ENCODE measurements at places on chromosomes 2 and 18.
A peak's percentile ranks its signal among the peaks of the same experiment; 100 is the strongest.

DNA sequence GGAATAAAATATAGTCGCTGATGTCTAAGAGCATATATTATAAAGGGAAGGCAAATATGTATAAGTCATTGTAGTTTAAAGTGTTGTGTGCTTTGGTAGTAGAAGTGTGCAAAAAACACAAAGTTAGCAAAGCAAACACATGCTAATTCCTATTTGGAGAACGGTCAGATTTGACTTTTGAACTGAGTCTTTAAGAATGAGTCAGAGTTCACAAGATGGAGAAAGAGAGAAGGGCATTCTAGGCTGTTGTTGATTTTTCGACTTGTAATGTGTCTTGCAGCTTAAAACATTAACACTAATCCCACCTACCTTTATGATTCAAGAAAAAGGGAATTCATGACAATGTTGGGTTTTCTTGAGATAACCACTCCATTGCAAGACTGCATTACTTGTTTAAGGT is 98.1 kb downstream of the CRIM1 start:
- DNase-seq: no peak

GRCh38 chr2:110101901-110102803 is 13.5 kb downstream of the MALL start:
- no peak for DNase-seq

- no peak for DNase-seq
These were observed 43.9 kb upstream of the SGPP2 start for GRCh38 chr2:222380456-222380855.

DNA sequence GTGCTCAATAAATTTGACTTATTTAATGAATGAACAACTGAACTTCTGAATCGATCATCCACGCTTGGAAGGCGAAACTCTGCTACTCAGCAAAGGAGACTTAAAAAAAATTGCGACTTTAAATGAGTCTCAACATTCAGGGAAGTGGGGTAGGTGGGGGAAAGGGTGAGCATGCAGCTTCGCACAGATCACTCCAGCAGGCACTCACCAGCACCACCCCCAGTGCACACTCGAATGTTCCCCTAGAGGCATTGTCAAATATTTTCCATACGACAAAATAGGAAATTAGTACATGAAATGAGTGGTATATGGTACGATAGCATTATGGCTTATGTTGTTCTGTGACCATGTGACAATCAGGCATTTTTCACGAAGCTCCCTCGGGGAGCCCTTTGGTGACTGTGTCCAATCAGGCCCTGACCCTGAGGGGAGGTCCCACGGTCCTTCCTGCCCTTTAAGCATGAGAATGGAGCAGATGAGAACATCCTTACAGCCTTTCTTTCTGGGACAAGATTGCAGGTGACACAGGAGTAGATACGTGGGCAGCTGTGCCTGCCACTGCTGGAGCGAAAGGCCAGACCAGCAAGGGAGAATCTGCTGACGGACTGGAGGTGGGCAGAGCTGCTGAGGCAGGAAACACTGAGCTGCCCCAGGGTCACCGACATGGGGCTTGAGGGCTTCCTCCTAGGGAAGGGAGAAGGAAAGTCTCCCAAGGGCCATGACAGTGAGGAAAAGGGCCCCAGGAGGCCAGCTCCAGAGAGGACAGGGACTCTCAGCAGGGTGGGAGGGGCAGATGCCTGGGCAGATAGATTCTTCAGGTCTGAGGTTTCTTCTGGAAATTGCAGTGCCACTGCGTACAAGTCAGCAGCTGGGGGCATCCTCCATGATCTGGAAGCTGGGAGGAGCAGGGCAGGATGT is 101.3 kb upstream of the ID2 start:
- DNase-seq: no peak

GRCh38 chr18:45252474-45252873 is 362.8 kb upstream of the SLC14A2 start:
- no peak for DNase-seq

- no peak for DNase-seq
These were observed 221.9 kb downstream of the PIEZO2 start for GRCh38 chr18:10927286-10927992.

DNA sequence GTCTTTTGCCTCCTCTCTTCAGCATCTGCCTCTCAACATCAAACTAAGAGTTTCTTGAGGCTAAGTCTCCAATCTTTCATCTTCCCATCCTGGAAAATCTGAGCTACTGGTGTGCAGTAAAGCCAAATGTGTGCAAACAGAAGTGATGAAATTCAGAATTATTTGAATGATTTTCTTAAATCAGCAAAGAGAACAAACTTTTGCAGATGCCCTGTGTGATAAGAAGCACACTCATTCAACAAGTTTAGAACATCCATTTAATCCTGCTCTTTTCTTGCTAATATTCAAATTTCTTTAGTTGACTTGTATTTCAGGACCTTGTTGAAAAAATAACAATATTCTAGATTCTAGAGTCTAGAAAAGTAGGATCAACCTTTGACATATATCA is 1374.9 kb upstream of the CELF4 start:
- DNase-seq: no peak

GRCh38 chr18:22609642-22610041 is 191.9 kb upstream of the CTAGE1 start:
- DNase-seq: no peak

DNA sequence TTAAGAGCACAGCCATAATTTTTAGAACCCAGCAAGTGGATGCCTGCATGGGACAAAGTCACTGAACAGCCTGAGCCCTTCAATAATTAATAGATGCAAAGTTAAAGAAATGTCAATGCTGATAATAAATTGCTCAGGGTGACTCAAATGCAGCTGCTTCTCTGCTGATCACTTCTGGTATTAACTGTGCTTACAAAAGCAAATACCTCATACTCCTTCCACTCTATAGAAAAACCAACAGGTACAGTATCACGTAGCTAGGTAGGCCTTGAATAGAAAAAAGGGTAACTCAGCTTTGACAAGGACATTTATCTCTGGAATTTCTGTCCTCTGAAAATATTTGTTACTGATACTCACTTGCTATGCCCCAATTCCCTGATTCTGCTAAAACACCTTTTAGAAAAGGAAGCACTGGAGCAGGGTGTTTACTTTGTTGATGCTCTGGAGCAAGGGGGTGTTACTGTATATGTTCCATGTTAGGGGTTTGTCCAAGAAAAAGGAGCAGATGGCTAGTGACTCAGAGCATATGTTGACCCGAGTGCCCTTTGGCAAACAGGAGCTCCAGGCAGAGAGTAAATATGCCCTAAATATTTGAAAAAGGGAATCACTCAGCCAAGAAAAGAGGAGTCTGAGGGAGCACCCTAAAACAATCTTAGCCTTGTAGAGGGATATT is 59.1 kb upstream of the RTN4 start:
- DNase-seq: no peak

GRCh38 chr2:171587567-171587966 is 65.3 kb downstream of the CYBRD1 start:
- no peak for DNase-seq

- DNase-seq: peak; percentile 6
These were observed 39.5 kb upstream of the CYP1B1 start for GRCh38 chr2:38115216-38116032.

- DNase-seq: no peak
These were observed 59.6 kb downstream of the SP110 start for GRCh38 chr2:230160112-230160660.

- no peak for DNase-seq
These were observed 11.2 kb downstream of the ETAA1 start for GRCh38 chr2:67408346-67408745.

- no peak for DNase-seq
These were observed 455 bp upstream of the AGAP1 start for GRCh38 chr2:235493402-235493774.

GRCh38 chr18:70311726-70312125 is 22.9 kb downstream of the SOCS6 start:
- no peak for DNase-seq

- no peak for DNase-seq
These were observed 63.2 kb downstream of the CCBE1 start for GRCh38 chr18:59633961-59634485.

DNA sequence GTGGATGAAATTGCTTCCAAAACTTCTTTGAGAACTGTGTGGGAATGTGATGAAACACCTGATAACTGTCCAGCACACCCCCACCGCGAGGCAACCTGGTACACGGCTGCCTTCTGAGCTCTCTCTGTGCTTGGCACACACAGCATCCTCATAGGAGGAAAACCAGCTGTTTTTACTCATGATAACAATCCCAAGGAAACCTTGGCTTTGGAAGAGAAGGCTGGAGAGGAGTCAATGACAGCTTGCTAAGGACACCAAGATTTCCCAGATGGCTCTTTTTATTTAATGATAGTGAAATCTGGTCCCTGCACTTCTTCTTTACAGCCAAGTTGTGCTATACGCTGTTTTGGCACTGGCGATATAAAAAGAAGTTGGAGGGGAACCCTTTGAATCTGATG is 232.5 kb upstream of the FN1 start:
- no peak for DNase-seq

DNA sequence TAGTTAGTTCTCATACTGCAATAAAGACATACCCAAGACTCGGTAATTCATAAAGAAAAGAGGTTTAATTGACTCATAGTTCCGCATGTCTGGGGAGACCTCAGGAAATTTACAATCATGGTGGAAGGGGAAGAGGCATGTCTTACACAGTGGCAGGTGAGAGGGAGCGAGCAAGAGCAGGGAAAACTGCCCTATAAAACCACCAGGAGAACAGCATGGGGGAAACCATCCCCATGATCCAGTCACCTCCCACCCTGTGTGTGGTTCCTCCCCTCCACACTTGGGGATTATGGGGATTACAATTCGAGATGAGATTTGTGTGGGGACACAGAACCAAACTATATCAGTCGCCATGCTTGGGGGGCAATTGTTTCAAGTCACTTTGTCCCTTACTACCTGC is 1.1 kb upstream of the SSB start:
- no peak for DNase-seq

GRCh38 chr2:162058973-162059668 is 14.9 kb downstream of the DPP4 start:
- no peak for DNase-seq

DNA sequence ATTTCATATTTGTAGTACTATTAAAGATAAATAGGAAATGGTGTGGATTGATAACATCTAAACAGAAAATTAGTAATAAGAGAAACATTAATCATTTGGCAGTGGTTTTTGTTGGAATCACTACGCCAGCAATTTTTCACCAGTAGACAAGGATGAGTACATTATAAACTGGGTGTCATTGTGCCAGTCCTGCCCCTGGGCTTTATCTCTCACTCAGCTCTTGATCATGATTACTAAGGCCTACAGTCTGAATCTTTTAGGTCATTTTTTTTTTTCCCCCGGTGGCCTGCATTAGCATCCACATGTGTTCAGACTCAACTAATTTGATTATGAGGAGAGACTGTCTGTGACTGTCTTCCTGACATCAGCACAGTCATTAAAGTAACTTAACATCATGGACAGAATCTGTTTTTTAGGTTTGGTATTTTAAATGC is 16.2 kb downstream of the GULP1 start:
- DNase-seq: no peak

DNA sequence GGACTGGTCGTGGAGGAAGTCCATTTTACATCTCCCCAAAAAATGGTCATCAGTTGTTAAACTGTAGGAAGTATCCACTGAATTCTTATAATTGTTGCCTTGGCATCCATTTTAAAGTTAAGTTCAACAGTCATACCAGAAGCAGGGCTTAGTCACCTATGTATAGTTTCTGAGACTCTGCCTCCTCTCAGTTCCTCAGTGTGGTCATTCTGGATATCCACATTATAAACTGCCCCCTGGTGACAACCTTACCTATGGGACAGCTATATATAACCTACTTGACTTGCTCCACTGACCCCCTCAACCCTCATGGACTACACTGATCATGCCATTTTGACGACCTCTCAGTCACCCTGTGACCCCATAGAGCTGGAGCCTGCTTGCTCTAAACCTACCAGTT is 617.0 kb downstream of the LRP1B start:
- DNase-seq: no peak

DNA sequence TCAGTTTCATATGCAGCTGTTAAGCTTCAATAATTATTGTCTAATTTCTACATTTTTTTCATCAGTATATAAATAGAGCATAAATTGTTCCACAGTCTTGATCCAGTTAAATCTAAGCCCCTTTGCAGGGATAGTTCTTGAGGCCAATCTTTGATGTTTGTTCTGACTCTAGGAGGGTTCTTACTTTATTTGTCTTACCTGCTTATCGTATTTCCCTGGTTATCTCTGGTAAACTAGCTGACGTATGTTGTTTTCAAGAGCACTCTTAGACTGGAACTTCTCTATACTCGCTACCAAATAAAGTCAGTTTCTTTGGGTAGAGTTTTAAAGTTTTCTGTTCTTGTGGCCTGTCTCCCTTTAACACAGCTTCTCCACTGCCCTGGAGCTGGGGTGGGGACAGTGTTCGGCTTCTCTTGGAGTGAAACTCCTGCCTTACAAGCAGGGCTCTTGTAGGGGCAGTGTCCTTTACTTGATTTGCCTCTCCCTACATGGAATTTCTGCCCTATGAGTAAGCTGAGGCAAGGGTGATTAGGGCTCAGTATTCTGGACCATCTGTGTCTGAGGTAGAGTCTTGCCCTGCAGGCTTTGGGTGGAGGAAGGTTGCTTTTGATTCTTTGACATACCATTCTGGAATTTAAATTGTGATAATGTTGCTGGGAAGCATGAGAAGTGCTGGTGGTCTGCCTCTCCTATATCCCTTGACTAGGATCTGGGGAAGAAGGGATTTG is 90.3 kb downstream of the PTPN4 start:
- DNase-seq: no peak

- DNase-seq: no peak
These were observed 10.6 kb downstream of the IRS1 start for GRCh38 chr2:226788881-226789490.

DNA sequence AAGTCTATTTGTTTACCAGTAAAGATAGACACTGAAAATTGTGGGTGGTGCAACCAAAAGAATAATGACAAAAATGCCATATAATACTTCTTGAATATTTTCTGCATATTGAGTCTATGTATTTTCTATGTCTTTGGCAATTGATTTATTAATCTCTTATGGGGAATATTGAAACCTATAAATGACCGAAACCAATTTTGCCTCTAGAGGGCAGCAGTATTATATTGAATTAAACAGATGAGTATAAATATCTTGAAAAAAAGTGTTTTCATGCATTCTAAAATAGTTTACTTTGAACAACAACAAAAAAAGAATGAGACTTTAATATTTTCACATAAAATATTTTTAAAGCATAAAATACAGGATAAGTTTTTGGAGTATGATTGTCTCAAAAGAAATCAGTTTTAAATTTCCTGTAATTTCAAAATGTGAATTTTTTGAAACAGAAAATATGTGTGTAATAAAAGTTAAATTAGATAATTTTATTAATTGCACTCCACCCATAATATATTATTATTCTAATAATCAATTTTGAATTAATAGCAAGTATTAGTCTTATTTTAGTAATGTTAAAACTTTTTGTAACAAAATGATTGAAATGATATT is 49.9 kb upstream of the CALCRL start:
- DNase-seq: no peak
